ENCODE measurements at places on chromosomes 5 and 9.
A peak's percentile ranks its signal among the peaks of the same experiment; 100 is the strongest.

- no peaks in the 10 kb centered on the region for H3K27me3 ChIP-seq
- H3K36me3 ChIP-seq = peaks cover 87% of the 10 kb centered on the region
- DNase-seq = no peak
- no peaks in the 10 kb centered on the region for H3K4me1 ChIP-seq
- no peak overlapping the region for H3K27ac ChIP-seq
Observed at GRCh38 chr9:35716230-35716629, 15.8 kb downstream of the TLN1 start.

DNA sequence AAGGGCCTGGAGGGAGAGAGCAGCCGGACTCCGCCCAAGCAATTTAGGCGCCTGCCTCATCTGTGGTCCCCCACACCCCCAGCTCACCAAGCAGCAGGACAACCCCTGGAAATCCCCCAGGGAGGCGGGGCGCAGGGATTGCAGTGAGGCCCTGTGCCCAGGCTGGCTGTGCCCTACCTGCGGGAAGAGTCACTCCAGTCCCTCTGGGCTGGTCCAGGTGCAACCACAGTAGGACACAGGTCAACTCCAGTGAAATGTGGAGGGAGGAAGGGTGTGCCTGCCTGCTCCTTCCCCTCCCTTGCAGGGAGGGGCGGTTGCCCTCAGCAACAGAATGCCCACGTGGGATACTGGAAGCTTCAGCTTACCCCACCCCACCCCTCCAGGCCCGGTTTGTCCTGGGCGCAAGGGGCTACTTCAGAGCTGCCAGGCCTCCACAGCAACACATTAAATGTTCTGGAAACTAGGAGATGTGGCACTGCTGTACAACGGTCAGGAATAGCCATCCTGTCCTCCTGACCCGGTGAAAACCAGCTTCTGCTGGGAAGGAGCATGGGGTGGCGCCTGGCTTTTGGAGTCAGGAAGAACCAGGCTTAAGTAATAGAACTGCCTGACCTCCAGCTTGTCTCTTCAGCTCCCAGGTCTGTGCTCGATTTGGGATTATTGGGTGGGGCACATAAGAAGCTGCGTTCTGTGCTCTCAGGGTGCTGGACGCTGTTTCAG, 22.5 kb downstream of the ABO start:
- no peaks in the 10 kb centered on the region for H3K36me3 ChIP-seq
- H3K27me3 ChIP-seq = no peaks in the 10 kb centered on the region
- no peak overlapping the region for H3K4me3 ChIP-seq
- H3K27ac ChIP-seq = no peak overlapping the region

- no peaks in the 10 kb centered on the region for H3K4me1 ChIP-seq
- no peak overlapping the region for H3K27ac ChIP-seq
- H3K4me3 ChIP-seq = no peak overlapping the region
- peaks cover 23% of the 10 kb centered on the region for H3K36me3 ChIP-seq
- DNase-seq = no peak
Observed at GRCh38 chr9:133727277-133727875, 10.8 kb downstream of the SARDH start.

DNA sequence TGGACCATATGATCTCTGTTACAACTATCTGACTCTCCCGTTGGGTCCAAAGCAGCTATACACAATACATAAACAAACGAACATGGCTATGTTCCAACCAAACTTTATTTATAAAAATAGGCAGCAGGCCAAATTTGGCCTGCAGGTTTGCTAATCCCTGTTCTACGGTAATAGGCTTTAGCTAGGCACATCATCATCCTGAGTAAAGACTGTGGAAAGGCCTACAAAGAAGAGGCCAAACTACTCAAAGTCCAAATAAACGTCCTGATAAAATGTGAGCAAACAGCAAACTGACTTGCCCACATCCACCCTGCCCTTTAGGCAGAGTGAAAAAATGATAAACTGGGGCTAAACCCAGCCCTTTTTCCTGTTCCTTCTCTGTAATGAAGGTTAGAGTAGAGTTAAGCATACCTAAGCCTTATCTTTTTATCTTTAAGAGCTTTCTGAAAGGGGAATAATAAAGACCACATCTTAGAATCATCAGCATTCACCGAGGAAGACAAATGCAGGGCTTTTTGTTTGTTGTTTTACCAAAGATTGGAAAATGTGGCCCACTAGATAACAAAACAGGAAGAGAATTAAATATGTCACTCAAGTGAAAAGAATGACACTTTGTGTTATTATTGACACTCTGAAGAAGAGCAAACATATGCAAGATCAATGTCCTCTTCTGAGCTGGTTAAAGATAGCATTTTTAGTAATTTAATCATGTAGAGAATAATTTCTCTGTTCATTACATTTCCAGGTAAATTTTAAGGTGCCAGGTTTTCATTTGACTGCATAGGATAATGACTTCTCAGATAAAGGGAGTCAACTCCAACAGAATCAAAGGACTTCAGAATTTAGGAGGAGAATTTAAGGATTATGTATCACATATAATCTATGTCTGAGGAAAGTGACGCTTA, 160.0 kb upstream of the GNA14 start:
- no peak overlapping the region for H3K4me3 ChIP-seq
- DNase-seq = no peak
- H3K27me3 ChIP-seq = no peaks in the 10 kb centered on the region
- H3K4me1 ChIP-seq = no peaks in the 10 kb centered on the region
- H3K36me3 ChIP-seq = no peaks in the 10 kb centered on the region

GRCh38 chr5:64765804-64766504, 2.5 kb downstream of the SREK1IP1 start:
- peaks cover 16% of the 10 kb centered on the region for H3K36me3 ChIP-seq
- no peak for DNase-seq
- H3K4me3 ChIP-seq = no peak overlapping the region

- no peaks in the 10 kb centered on the region for H3K27me3 ChIP-seq
- no peaks in the 10 kb centered on the region for H3K36me3 ChIP-seq
- no peak for DNase-seq
Observed at GRCh38 chr5:111743988-111744387, 13.0 kb downstream of the NREP start.

DNA sequence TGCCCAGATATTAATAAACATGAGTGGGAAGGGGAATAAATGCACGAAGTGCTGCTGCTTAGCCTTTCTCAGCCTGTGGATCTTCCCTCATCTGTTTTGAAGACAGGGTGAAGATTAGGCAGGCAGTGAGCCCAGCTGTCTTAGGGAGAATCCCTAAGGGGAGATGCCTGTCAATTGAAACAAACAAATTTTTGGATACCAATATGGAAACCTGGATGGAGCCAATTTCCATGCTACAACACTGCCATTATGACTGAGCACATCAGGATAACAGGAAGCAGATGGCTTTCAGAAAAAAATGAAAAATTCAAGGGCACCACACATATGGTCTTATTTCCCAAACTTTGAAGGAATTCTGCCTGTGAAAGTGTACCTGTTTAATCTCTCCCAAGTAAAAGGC, 80.3 kb downstream of the HMHB1 start:
- DNase-seq = no peak
- H3K36me3 ChIP-seq = no peaks in the 10 kb centered on the region
- no peaks in the 10 kb centered on the region for H3K27me3 ChIP-seq
- H3K4me1 ChIP-seq = no peaks in the 10 kb centered on the region

DNA sequence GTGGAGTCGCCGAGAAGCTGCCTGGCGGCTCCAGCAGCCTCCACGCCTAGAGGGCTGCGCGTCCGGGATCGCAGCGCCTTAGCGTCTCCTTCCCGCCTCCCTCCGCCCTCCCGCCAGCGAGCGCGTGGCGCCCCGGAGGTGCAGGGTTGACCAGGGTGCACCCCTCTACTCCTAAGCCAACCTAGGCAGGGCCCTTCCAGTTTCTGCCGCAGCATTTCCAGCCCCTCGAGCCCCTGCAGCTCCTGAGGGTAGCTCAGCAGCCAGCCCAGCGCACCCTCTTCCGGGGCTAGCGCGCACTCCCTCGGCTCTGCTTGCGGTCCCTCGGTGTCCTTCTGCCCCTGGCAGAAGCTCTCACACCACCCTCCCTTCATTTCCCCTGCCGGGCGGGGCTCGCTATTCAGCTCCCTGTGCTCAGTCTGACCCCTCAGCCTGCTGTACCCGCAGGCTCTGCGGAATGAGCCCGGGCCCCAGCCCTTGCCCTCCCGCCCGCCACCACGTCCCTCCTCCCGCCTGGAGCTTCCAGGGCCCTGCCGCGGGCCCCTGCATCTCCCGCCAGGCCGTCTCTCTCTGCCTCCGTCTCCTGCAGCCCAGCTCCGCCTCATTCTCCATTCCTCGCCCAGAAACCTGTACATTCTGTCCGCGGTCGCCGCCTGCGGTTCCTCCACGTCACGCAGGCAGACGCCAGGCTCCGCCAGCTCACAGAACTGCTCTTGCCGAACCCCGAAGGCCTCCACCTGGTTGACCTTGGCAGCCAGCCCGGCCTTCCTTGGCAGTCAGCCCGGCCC, 61.8 kb downstream of the SPATA31C2 start:
- H3K27me3 ChIP-seq = peaks cover 6% of the 10 kb centered on the region
- H3K27ac ChIP-seq = peak overlapping the region; percentile 36
- DNase-seq = peak; percentile 67
- peak overlapping the region; percentile 61 for H3K4me3 ChIP-seq
- H3K36me3 ChIP-seq = no peaks in the 10 kb centered on the region

DNA sequence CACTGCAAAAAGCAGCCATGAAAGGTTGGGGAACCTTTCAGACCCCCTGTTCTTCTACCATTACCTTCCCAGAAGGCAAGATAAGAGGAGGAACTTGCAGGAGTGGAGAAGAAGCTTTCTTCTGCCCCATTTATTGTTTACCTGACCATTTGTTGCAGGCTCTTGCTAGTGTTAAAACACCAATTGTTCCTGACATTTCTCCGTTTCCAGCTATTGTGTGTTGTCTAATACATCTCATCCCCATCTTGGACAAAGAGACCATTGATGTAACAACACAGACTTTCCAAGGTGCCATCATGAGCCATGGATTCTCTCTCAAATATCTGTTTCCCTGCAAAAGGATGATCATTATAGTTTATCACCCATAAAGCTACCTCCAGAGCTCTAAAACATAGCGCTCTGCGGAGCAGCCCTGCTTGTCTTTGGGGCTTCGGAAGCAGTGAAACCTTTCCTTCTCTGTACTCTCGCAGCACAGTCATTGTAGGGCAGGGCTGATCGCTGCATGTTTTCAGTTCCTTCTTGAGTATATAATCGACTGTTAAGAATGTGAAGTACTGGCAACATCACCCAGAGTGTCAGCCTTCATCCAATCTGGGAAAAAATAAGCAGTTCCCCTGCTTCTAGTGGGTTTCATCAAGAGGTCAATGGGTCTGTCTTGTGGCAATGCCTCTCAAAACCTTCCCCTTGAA, 680.0 kb downstream of the SEMA5A start:
- H3K4me1 ChIP-seq = no peaks in the 10 kb centered on the region
- H3K27ac ChIP-seq = no peak overlapping the region
- no peak overlapping the region for H3K4me3 ChIP-seq

- no peak overlapping the region for H3K4me3 ChIP-seq
- DNase-seq = no peak
Observed at GRCh38 chr5:66207800-66208561, 63.9 kb downstream of the SREK1 start.

DNA sequence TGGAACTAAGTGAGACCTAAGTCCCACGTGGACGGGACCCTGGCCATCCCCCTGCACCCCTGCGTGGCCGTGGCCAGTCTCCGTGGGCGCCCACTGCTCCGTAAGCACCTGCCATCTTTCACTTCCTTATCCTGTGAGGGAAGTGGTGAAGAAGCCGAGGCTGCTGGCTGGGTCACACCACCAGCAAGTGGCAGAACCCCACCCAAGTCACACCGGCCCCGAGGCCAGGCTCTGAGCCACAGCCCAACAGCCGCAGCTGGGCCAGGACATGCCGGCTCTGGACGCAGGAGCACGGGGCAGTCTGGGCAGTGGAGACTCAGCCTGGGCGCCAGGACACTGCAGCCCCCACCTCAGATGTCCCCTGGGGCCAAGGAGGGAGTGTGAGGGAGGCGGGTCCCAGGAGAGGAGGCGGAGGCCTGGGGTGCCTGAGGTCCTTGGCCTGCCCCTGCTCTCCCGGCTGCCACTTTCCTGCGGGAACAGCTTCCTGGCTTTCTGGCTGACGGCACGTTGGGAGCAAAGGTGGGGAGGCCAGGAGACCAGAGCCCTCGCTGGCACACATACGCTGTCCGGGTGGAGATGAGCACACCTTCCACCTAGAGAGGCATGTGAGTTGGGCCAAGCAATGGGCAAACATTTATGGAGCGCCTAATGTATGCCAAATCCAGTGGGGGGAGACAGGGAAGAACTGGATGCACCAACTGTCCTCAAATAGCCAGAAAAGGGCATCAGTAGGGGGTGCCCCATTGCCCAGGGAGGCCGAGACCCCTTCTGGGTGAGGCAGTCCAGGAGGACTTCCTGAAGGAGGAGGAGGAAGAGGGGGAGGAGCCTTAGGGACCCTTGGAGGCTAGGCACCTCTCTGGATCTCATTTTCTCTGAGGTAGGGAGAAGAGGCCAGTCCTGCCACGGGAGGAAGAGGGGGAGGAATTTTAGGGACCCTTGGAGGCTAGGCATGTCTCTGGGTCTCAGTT, 43.9 kb upstream of the EGFL7 start:
- no peaks in the 10 kb centered on the region for H3K36me3 ChIP-seq
- H3K4me1 ChIP-seq = peaks cover 49% of the 10 kb centered on the region
- H3K27me3 ChIP-seq = no peaks in the 10 kb centered on the region

GRCh38 chr5:141928051-141928450, 4.4 kb downstream of the DELE1 start:
- H3K4me1 ChIP-seq = peaks cover 7% of the 10 kb centered on the region
- DNase-seq = no peak
- H3K27me3 ChIP-seq = no peaks in the 10 kb centered on the region
- H3K36me3 ChIP-seq = peaks cover 31% of the 10 kb centered on the region
- H3K27ac ChIP-seq = no peak overlapping the region

DNA sequence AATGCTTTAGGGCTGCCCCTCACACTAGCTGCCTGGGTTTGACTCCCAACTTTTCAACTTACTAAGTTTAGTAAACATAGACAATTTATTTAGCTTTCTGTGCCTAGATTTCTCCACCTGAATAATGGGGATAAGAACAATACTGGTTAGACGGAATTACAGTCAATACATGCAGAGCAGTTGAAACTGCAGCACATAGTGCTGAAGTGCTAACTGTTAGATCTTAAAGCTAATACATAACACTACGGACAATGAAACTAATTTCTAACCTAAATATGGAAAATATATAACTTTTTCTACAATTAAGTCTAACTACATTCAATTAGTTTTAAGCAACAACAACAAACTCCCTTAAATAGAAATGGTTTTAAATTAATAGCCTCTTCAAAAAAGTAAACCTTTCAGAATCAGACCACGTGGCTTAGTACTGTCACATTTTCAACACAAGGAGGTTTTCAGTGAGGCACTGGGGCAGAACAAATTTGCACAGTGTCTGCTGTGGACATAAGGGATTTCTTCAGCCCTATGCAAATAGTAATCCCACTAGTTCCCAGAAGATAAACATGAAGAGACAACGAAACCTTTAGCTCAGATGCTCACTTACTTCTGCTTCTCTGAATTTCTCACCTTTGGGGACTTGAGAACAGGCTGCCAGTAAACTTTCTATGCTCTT, 293.4 kb downstream of the EDIL3 start:
- H3K36me3 ChIP-seq = no peaks in the 10 kb centered on the region
- no peaks in the 10 kb centered on the region for H3K27me3 ChIP-seq
- no peak for DNase-seq

DNA sequence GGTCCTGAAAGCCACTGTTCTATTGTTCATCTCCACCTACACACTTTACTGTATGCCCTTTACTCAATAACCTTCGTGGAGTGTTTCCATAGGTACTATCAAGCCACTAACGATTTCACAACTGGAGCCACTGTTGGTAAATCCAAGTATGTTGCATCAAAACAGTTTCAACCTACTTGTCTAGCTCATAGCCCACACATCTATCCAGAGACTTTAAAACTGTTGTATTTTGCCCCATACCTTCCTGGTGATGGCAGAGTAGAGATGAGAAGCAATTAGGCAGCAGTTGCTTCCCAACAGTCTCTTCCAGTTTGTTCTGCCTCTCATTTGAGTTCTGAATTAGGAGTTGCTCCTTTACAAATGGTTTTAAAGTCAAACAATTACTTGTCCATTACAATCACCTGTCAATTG, 607 bp downstream of the FAXDC2 start:
- no peaks in the 10 kb centered on the region for H3K36me3 ChIP-seq
- peaks cover 27% of the 10 kb centered on the region for H3K4me1 ChIP-seq
- DNase-seq = no peak
- no peaks in the 10 kb centered on the region for H3K27me3 ChIP-seq
- H3K4me3 ChIP-seq = peak overlapping the region; percentile 45
